ENCODE measurements at places on chromosomes 4 and X. TPM values are rescaled to one million over a fixed set of nuclear protein-coding genes. Genes with fewer than 3 reads are reported as not detected.

SYN1 gene
- total RNA-seq = not detected

RNF175 gene
- total RNA-seq = not detected

SMIM10 gene
- total RNA-seq = 11.8 TPM

GC gene
- total RNA-seq = not detected

LDB2 gene
- total RNA-seq = not detected

DOK7 gene
- total RNA-seq = 20.7 TPM

CXCL5 gene
- total RNA-seq = 0.67 TPM

ANKRD50 gene
- 3.6 TPM for total RNA-seq

ARHGEF6 gene
- total RNA-seq = 16.0 TPM

PAK3 gene
- total RNA-seq = not detected

GIMD1 gene
- not detected for total RNA-seq

CENPU gene
- total RNA-seq = 71.5 TPM

LAS1L gene
- 27.0 TPM for total RNA-seq

CABS1 gene
- not detected for total RNA-seq

SHOX gene
- total RNA-seq = not detected

ZFP42 gene
- not detected for total RNA-seq

GLRA3 gene
- total RNA-seq = not detected

CD38 gene
- total RNA-seq = not detected

GYPE gene
- total RNA-seq = not detected

FAM149A gene
- total RNA-seq = 44.2 TPM

RHOH gene
- 0.24 TPM for total RNA-seq

ADAMTS3 gene
- 2.2 TPM for total RNA-seq

RBMXL3 gene
- total RNA-seq = not detected

MAGEE1 gene
- total RNA-seq = 0.46 TPM

ARR3 gene
- not detected for total RNA-seq

CSAG3 gene
- total RNA-seq = not detected

TCEAL2 gene
- total RNA-seq = not detected

UPF3B gene
- total RNA-seq = 0.75 TPM

ENPEP gene
- 3.8 TPM for total RNA-seq

SLC9B1 gene
- not detected for total RNA-seq

HTRA3 gene
- not detected for total RNA-seq

HNRNPDL gene
- total RNA-seq = 118 TPM

KDR gene
- not detected for total RNA-seq

CTSO gene
- 17.0 TPM for total RNA-seq

PAGE1 gene
- not detected for total RNA-seq

PALLD gene
- total RNA-seq = 95.9 TPM

CCKAR gene
- total RNA-seq = not detected

VCX3A gene
- total RNA-seq = not detected

RAB9B gene
- not detected for total RNA-seq

SYP gene
- total RNA-seq = not detected

BEND2 gene
- not detected for total RNA-seq

PHF8 gene
- 2.3 TPM for total RNA-seq

TRAM1L1 gene
- total RNA-seq = 6.8 TPM

TFE3 gene
- total RNA-seq = 42.5 TPM

TRIM61 gene
- total RNA-seq = not detected

PDE6B gene
- total RNA-seq = 7.2 TPM
